Stimulated activated CD4-positive, alpha-beta T cell treated with anti-CD3 and anti-CD28 coated beads, Interleukin-2, amount 100 ng/mL, for 4 hours (primary cell): ENCODE measurements at places on chromosomes 5 and 9.

DNA sequence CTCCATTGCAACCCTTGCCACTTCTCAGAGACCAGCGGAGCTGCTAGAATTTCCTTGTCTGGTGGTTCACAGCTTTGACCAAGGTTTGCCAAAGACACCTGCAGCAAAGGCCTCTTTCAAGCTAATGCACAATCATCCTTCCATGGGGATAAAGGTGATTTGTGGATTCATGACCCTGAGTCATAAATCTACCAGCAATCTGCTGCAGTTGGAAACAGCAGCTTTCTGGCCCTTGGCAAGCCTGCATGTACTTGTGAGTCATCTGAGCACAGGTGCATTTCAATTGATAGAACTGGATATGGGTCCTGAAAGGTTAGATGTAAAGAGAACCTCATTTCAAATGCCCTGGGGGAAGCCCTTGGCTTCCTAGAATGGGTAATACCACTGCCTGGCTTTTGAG lies 21.6 kb upstream of the TCF7 start:
- DNase-seq: no peak

DNA sequence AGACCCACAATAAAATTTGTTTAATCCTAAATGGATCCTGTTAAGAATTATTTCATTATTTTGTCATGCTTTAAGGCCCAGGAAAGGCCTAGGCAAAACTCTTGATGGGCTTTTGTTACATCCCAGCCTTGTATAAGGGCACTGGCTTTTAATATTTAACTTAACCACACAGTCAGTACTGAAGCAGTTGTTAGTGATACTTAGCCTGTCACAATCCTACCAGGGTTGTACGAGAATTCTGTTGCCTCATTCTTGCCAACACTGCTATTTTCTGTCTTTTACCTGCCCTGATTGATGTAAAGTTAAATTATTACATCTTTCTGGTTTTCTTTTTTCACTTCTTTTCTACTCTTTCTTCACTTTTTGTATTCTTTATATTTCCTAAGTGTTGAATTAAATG lies 10.9 kb downstream of the ZNF169 start:
- DNase-seq: no peak

- DNase-seq: no peak
These were observed 265.5 kb upstream of the PCSK5 start for GRCh38 chr9:75624998-75625397.

DNA sequence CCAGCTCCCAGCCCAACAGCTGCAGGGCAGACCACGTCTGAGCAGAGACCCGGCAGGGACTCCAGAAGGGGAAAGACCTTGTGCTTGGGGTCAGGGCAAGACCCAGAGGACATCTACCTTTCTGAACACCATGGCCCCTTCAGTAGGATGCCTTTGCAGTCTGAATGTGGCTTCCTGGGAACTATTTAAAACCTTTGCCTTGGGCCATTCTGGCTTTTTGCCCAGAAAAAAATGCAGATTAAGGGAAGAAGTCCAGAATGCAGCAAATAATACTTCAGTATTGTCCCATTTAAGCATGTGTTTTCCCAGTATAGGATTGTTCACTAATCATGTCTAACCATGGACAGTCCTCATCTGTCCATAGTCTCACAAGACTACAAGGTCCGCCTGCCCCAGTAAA lies 67.5 kb upstream of the ERCC6L2 start:
- no peak for DNase-seq

- DNase-seq: no peak
These were observed 116.9 kb downstream of the FGF1 start for GRCh38 chr5:142568996-142569335.

GRCh38 chr5:123585871-123586270 lies 73.9 kb downstream of the CSNK1G3 start:
- no peak for DNase-seq
